ENCODE measurements at places on chromosomes 11 and 22.

- DNase-seq = no peak
- no peak overlapping the region for H3K4me3 ChIP-seq
- H3K4me1 ChIP-seq = no peaks in the 10 kb centered on the region
- no peaks in the 10 kb centered on the region for H3K27me3 ChIP-seq
- no peaks in the 10 kb centered on the region for H3K36me3 ChIP-seq
Observed at GRCh38 chr11:47147250-47147649, 29.4 kb downstream of the ARFGAP2 start.

- H3K27me3 ChIP-seq = peaks cover 25% of the 10 kb centered on the region
- no peak overlapping the region for H3K27ac ChIP-seq
- H3K4me3 ChIP-seq = peak overlapping the region; percentile 51
- peaks cover 9% of the 10 kb centered on the region for H3K4me1 ChIP-seq
- H3K36me3 ChIP-seq = no peaks in the 10 kb centered on the region
Observed at GRCh38 chr22:18110954-18111758, 547 bp downstream of the TUBA8 start.

DNA sequence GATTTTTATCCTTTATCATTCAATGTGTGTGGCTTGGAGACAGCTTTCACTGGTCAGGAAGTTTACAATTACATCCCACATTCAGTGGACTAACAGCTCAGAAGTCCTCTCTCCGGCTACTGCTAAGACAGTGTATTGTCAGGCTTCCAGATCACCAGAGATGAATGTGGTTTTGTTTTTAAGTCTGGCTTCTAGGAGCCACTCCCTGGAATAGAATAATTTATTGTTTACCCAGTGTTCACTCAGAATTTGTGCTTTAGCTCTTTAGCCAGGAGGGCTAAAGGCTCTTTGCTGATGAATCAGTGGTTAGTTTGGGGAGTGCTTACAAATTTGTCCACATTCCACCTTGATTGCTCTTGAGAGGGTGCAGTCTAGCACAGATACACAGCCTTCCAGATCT is 26.5 kb downstream of the TRIM77 start:
- H3K36me3 ChIP-seq = no peaks in the 10 kb centered on the region
- H3K4me3 ChIP-seq = no peak overlapping the region
- DNase-seq = no peak
- no peaks in the 10 kb centered on the region for H3K27me3 ChIP-seq
- H3K4me1 ChIP-seq = peaks cover 8% of the 10 kb centered on the region

DNA sequence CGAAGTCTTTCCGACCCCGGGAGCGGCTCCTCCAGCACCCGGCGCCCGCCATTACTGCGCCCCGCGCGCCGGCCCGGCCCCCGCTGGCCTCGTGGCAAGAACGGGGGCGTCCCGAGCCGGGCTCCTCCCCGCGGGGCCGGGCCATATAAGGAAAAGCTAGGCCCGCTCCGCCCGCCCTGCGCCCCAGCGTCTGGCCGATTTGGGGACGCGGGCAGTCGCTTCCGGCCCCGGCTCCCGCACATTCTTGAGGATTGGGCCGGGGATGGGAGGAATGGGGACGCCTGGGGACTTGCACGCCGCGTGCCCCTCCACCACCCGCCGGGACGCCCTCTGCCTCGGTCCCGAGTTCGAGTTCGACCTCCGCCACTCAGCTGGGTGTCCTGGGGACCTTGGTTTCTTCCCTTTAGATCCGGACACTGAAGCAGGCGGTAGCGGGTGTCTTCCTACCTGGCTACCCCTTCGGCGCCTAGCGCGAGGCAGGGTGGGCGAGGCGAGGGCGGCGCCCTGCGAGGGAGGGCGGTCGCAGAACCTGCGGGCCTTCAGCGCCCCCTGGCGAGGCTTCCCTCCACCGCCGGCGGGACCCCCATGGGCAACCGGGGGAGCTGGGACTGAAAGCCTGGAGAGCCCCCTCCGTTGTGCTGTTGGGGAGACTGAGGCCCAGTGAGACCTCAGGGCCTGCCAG is 3.8 kb downstream of the SMTN start:
- peak; percentile 85 for DNase-seq
- peaks cover 5% of the 10 kb centered on the region for H3K27me3 ChIP-seq
- peak overlapping the region; percentile 97 for H3K4me3 ChIP-seq

GRCh38 chr11:72102631-72102945 is 509 bp downstream of the LAMTOR1 start:
- peaks cover 9% of the 10 kb centered on the region for H3K36me3 ChIP-seq
- peak overlapping the region; percentile 89 for H3K4me3 ChIP-seq
- peaks cover 37% of the 10 kb centered on the region for H3K4me1 ChIP-seq
- H3K27ac ChIP-seq = peak overlapping the region; percentile 93
- DNase-seq = no peak

GRCh38 chr11:9733212-9733611 is 69.3 kb downstream of the SWAP70 start:
- H3K4me3 ChIP-seq = no peak overlapping the region
- no peak for DNase-seq
- H3K4me1 ChIP-seq = peaks cover 22% of the 10 kb centered on the region
- H3K36me3 ChIP-seq = peaks cover 30% of the 10 kb centered on the region
- H3K27me3 ChIP-seq = no peaks in the 10 kb centered on the region
- H3K27ac ChIP-seq = no peak overlapping the region

Data from neural crest cell (in vitro differentiated cells).